ENCODE measurements at places on chromosomes 3 and 15. TPM values are rescaled to one million over a fixed set of nuclear protein-coding genes. Genes with fewer than 3 reads are reported as not detected.

DNA sequence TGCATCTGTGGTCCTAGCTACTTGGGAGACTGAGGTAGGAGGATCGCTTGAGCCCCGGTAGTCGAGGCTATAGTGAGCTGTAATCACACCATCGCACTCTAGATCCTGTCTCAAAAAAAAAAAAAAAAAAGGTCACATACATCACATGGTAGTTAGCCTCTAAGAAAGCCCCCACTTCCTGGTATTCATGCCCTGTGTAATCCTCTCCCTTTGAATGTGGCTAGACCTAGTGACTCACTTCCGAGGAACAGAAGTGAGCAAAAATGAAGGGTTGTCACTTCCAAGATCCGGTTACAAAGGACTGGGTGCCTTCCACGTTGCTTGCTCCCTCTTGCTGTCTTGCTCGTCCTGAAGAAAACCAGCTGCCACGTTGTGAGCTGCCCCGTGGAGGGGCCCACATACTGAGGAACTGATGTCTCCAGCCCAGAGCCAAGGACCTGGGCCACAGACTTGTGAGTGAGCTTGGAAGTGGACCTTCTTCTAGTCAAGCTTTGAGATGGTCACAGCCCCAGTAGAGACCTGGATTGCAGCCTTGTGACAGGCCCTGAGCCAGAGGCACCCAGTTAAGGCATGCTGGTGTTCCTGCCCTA, 12.6 kb upstream of the LCTL start:
- H3K4me1 ChIP-seq, result no peaks in the 10 kb centered on the region
- no peak for DNase-seq
- no peak overlapping the region for H3K27ac ChIP-seq
- no peaks in the 10 kb centered on the region for H3K27me3 ChIP-seq
- no peak overlapping the region for H3K4me3 ChIP-seq

DNA sequence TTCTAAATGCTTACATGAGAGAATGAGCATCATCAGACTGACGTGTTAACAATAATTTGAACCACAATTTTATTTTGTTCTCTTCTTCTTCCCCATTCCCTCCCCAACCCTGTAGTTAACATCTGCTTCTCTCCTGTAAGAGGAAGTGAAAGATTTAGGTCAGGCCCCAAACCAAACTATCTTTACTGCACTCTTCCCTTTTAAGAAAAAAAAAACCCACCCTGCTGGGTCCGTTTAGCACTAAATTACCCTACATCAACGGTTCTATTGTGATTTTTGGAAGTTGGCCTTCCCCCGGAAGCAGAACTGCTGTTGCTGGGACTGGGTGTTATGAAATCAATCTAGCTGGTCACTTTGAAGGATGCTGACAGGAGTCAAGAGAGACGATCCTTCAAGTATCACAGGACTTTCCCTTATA, 49.4 kb downstream of the NFKBIZ start:
- no peaks in the 10 kb centered on the region for H3K4me1 ChIP-seq
- no peaks in the 10 kb centered on the region for H3K36me3 ChIP-seq
- H3K27me3 ChIP-seq, result no peaks in the 10 kb centered on the region

- H3K4me1 ChIP-seq, result no peaks in the 10 kb centered on the region
- no peaks in the 10 kb centered on the region for H3K36me3 ChIP-seq
- no peak overlapping the region for H3K4me3 ChIP-seq
- H3K27me3 ChIP-seq, result peaks cover 4% of the 10 kb centered on the region
These were observed 68.7 kb upstream of the NMNAT3 start for GRCh38 chr3:139746481-139746880.

The BTLA gene
- total RNA-seq, result not detected

DNA sequence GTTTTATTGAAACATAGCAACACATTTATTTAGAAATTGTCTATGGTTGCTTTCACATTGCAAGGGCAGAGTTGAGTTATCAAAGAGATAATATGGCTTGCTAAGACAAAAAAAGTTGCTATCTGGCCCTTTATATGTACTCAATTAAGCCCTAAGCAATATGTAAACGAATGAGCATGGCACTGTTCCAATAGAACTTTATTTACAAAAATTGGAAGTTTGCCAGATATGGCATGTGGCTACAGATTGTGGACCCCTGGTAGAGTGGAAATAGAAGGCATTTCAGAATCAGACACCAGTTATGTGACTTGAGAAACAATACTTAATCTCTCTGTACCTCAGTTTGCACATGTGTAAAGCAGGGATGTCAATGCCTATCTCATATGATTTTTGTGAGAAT, 515.6 kb upstream of the SGO1 start:
- no peaks in the 10 kb centered on the region for H3K27me3 ChIP-seq
- H3K27ac ChIP-seq, result no peak overlapping the region
- no peak for DNase-seq
- no peaks in the 10 kb centered on the region for H3K36me3 ChIP-seq
- H3K4me1 ChIP-seq, result no peaks in the 10 kb centered on the region
- H3K4me3 ChIP-seq, result no peak overlapping the region
